Omental fat pad (tissue), 4 donors: ENCODE measurements at places on chromosomes 12 and 14. TPM values are rescaled to one million over a fixed set of nuclear protein-coding genes. Genes with fewer than 3 reads are reported as not detected.

GRCh38 chr14:75811872-75812499 lies 150.9 kb downstream of the TTLL5 start:
- no peak for DNase-seq

NEUROD4 gene
- not detected for total RNA-seq

TMEM63C gene
- total RNA-seq, result not detected

CIDEB gene
- 16.4 TPM for total RNA-seq

DNA sequence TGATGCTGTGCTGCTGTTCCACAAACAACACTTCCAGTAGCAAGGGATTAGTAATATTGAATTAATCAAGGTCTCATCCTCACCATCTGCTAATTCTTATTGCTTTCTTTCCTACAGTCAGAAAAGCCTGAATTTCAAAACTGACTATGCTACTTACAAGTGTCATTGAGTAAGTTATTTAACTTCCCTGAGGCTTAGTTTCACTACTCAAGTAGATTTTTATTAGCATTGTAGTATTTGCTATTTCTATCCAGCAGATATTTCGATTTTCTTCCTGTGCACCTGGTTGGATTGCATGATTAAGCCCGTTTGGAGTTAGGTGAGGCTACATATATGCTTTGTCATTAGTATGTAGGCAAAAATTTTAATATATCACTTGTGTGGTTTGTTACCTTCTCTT lies 591.5 kb downstream of the TRHDE start:
- no peak for DNase-seq

GRCh38 chr12:80752464-80752863 lies 35.8 kb downstream of the MYF5 start:
- DNase-seq, result no peak

DNA sequence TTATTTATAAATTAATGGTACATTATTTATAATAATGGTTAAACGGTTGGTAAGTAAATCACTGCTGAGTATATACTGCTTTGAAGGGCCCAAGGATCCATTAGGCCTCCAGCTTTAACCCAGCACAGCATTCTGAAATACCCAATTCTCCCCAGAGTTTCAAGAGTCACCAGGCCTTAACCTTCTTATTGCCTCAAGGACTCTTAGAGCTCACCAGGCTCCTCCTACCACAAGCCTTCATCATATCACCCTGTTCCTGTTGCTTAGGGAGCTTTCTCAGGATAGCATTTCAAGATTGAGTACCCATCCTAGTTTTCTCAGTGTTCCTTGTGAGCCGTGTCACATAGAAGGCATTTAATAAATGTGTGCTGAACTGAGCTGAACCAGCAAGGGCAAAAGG lies 242.5 kb downstream of the FBXL14 start:
- DNase-seq, result no peak

GRCh38 chr12:76201758-76202157 lies 117.3 kb upstream of the NAP1L1 start:
- no peak for DNase-seq

CD69 gene
- 22.5 TPM for total RNA-seq

DIP2B gene
- 25.5 TPM for total RNA-seq

GRCh38 chr12:122021822-122022392 lies at the start of gene BCL7A:
Gene BCL7A (plus strand): TSS chr12:122021884. CDS start chr12:122022092, 208 bp downstream.
- DNase-seq, result no peak

P2RX7 gene
- 4.1 TPM for total RNA-seq

DNA sequence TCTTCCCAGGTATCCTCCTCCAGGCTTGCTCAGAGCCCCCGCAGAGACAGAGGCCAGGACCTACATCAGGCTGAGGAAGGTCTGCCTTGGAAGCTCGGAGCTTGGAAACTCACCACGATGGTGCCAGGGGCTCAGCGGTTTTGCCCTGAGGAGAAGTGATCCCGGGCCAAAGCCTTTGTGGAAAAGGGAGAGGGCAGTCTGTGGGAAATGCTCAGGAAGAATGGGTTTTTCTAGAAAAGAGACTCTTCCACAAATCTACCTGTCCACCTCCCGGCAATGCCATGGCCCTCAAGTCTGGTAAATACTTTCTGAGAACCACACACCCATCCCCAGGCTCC lies 8.0 kb downstream of the KRT2 start:
- no peak for DNase-seq

GRCh38 chr12:91210144-91210543 lies 27.5 kb upstream of the DCN start:
- DNase-seq, result no peak

DNA sequence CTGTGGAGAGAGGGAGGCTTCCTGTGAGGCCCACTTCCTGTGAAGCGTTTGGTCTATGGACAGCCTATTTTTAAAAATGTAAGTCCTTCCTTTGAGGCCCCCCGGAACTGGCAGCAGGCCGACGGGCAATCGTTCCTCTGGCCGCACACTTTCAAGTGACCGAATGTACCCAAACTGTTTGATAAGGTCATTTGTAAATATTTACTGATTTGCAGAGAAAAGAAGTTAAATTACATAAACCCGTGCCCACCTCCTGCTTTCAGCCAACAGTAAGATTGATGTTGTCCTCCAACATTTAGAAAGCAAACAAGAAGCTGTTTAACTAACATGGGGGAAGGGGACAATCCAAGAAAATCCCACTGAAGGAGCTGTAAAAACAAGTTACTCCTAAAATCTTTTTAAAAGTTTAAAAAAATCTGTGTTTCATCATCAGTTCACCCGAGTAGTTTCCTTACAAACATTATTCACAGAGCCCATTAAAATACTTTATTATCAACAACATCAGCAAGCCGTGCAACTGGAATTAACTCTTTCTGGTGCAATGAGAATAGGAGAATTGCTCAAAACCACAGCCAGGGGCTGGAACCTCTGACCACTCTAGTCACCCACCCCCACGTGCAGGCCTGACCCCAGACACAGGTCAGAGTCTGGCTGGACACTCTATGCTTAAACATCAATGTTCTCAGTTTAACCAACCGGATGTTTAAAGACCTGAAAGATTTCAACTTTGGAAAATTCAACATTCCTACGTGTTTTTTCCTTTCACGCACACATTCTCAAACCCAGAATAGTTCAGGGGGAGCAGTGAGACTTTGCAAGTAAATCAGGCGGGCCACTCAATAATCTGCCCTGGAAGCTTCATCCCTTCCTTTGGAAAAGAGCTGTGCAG lies 65.3 kb downstream of the FOXN3 start:
- no peak for DNase-seq

DNA sequence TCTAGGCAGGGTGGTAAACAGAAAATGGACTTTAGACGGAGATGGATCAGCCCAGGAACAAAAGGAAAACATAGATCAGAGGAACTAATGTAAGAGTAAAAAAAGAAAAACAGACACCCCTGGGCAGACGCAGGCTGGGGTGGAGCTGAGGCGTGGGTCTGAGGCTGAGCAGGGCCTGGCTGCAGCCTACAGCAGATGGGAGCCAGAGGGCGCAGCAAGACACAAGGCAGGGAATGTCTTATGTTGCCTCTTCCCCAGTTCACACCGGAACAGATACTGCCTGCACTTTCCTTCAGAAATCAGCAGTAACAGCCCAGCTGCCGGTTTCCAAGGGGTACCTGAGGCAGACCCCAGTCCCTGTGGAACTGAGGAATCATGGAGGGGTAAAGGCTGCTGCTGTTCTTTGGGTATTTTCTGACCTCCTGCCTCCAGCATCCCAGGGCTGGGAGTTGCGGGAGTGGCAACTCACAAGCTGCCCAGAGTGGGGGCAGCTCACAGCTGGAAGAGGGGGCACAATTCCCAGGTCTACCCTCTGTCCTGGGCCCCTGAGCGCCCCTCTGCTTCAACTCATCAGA lies 9.8 kb downstream of the ZNF605 start:
- no peak for DNase-seq

DNA sequence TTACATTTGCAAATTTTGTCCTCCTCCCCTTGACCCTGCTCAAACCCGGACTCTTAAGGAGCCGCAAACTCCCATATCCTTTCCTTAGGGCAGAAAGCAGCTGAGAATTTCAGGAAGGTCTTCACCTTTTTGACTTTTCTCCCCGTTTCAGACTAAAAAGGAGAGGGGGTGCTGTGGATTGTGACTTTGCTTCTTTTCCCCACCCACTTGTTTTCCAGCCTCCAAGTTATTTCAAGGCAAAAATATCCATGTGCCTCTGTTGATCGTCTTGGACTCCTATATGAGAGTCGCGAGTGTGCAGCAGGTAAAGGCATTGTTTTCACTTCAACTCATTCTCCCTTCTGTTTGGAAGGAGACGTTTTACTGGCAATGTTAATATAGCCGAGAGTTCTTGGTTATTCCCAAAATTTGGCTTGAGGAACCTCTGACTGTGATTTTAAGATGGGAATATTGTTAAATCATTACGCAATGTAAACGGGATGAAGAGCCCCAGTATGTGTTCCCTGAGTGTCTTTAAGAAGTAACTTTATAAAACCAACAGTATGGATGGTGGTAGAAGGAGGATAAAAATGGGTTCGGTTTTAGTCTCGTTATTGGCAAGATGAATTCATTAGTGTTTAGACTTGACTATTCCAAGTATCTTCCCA lies 663 bp downstream of the LRRK2 start:
- no peak for DNase-seq

IQSEC3 gene
- 3.2 TPM for total RNA-seq

DNA sequence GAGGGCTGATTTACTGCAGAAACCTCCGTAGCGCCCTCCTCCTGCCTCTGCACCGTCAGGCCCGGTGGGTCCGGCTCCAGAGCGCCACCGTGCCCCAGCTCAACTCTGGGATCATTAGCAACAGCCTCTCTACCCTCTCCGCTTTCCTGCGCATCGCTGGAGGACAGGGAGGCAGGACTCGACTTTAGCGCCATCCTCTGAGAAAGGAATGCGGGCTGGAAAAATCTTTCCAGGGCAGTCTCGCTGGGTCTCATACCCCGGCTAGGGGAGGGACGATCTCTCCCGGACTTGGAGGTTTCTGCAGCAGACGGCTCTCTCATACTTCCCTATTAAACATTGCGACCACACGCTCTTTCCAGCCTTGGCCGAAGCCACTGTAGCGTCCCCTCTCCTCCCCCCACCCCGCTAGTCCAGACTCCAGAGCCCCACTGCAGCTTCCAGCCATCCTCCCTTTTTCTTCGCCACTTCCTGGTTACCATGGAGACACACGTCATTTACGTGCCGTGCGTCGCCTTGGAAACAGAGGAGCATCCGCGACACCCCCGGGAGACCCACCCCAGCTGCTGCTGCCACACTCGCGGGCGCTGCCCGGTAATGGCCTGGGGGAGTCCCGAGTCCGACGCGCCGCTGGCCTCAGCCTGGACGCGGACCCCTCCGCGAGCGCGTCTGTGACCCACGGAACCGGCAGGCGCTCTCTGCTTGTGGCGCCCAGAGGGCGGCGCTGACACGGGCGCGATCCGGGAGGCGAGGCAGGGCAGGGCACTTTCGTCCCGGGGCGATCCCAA lies at the start of gene CCDC184:
TSS of gene CCDC184 (plus strand) at position 554 of the 785 bp plus-strand sequence. CDS start 479 bp downstream, outside the sequence.
- no peak for DNase-seq

DNA sequence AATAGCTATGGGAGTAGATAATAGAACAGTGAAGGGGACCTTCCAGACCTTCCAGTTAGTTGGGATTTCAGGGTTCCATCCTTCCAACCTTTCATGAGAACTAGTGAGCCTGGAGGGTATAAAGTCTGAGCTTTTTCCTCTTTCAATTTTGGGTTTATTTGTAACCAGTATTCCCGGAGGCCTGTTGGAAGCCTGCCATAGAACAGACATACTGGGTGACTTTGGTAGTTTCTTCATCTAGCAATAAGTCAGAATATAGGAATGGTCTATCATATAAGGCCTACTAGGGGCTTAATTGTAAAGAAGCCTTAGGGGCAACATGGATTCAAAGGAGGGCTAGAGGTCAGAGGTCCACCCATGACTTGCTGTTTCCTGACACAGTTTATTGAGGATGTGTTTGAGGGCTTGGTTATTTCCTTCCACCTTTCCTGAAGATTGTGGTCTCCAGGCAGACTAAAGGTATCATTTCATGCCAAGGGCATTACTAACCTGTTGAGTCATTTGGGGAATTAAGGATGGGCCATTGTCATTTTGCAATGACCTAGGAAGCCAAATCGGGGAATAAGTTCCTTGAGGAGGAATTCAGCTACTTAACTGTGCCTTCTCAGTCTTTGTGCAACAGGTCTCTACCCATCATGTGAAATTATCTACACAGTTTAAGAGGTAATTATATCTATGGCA lies 410.3 kb downstream of the SLC6A15 start:
- DNase-seq, result no peak

DNA sequence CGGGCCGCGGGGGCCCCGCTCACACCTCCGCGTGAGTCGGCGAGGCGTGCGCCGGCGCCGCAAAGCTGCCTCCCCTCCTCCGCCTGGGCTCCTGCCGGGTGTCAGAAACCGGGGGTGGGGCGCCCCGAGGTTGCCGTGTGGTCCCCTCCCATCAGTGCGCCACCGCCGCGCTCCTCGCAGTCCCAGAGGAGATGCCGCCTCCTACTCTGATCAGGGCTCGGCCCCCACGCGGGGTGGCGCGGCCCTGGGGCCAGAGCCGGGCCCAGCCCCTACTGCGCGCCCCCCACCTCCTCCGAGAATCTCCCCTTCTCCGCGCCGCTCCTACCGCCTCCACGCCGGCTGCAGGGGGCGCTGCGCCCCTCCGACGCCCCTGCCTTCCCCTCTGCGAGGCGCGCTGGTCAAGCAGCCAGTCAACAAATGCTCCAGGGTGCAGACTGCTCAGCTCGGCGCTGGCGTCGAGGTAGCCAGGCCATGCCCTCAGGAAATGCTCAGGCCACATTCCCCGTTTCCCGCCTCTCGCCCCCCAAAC lies 467 bp upstream of the JAG2 start:
- no peak for DNase-seq

GRCh38 chr12:26469421-26470180 lies 274.2 kb downstream of the SSPN start:
- no peak for DNase-seq

DNA sequence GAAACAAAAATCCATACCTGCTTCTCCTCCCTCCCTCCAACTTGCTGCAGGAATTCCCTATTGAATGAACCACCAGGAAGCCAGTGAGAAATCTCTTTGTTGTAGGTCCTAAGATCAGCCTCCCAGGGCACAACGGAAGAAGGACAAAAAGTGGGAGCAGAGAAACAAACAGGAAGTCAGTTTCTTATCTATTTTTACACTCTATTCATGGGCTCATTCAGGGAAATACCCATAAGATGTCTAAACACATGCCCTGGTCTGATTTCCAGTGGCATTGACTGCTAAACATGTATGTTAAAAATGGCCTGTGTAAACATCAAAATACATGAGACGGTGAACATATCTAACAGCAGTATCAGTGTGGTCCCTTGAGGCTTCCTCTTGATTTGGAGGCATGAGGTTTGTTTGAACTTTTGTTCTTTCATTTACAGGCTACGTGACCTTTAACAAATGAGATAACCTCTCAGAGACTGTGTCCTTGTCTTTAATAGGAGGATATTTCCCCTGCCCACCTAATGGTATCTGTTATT lies 18.8 kb downstream of the GPR65 start:
- DNase-seq, result no peak

DNA sequence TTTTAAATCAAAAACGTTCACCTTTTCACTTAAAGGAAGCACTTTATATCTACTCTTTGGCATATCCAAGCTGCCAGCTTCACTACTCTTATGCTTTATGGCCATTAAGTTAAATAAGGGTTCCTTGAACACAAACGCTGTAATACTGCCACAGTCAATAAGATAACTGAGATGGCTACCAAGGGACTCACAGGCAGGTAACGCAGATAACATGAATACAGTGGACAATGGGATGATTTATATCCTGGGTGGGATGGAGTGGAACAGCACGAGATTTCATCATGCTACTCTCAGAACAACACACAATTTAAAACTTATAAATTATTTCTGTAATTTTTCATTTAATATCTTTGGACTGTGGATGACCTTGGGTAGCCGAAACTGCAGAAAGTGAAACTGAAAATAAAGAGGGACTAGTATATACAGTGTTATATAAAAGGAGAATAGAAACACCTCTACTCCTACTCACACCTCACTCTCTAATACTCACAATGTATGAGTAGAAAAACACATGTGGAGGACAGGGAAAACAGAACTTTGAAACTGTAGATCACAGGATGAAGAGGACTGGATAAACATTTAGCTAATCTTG lies 367.3 kb downstream of the C12orf50 start:
- no peak for DNase-seq

RTL1 gene
- total RNA-seq, result not detected

RASSF9 gene
- 2.6 TPM for total RNA-seq
